Fibroblast of lung (primary cell): ENCODE measurements at places on chromosomes 5 and 9. TPM values are rescaled to one million over a fixed set of nuclear protein-coding genes. Genes with fewer than 3 reads are reported as not detected.

The TRAF1 gene
- 0.58 and 0.93 TPM in 2 replicates for polyA plus RNA-seq

The TRPM3 gene
- polyA plus RNA-seq: 0.05 and 0.09 TPM in 2 replicates

The TUSC1 gene
- polyA plus RNA-seq: 3.7 and 4.9 TPM in 2 replicates

The TAF11L10 gene
- polyA plus RNA-seq: not detected in 2 replicates

The ARHGEF37 gene
- polyA plus RNA-seq: 0.31 and 0.38 TPM in 2 replicates

The SOX30 gene
- polyA plus RNA-seq: 0.02 and 0.05 TPM in 2 replicates

DNA sequence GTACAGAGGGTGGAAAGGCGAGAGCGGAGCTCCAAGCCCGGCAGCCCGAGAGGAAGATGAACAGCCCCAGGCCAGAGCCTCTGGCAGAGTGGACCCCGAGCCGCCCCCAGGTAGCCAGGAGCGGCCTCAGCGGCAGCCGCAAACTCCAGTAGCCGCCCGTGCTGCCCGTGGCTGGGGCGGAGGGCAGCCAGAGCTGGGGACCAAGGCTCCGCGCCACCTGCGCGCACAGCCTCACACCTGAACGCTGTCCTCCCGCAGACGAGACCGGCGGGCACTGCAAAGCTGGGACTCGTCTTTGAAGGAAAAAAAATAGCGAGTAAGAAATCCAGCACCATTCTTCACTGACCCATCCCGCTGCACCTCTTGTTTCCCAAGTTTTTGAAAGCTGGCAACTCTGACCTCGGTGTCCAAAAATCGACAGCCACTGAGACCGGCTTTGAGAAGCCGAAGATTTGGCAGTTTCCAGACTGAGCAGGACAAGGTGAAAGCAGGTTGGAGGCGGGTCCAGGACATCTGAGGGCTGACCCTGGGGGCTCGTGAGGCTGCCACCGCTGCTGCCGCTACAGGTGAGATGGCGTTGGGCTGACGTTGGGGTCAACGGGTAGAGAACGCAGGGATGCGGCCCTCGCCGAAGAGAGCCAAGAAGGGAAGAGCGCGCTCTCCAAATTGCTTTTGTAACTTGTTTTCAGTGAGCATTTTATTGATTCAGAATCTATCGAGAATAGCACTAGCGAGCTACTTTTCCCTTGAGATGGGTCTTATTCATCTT is at the start of gene PTGER4:
TSS of gene PTGER4 (plus strand) at position 3 of the 769 bp plus-strand sequence. CDS start 1,079 bp downstream, outside the sequence.
- H3K27ac ChIP-seq: peak within 1 kb of the TSS; percentile 78
- no peaks in the 10 kb centered on the region for H3K27me3 ChIP-seq
- H3K36me3 ChIP-seq: no peaks in the 10 kb centered on the region
- no peak for DNase-seq
- peak within 1 kb of the TSS; percentile 84 for H3K4me3 ChIP-seq

DNA sequence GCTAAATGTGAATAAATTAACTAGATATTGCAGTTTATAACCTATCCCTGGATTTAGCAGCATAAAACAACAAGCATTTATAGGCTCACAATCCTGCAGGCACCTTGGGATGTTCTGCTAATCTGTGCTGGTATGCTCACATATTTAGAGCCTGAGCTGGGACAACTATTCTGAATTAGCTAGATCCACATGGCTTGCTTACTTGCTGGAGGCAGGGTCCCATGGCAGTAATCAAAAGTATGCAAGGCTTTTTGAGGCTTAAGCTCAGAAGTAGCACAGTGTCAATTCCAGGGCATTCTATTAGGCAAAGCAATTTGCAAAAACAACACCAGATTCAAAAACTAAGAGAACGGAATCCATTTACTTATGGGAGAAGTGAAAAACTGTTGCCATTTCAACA is 745.0 kb upstream of the ACO1 start:
- H3K27me3 ChIP-seq: no peaks in the 10 kb centered on the region
- no peak for DNase-seq
- H3K4me1 ChIP-seq: no peaks in the 10 kb centered on the region
- H3K4me3 ChIP-seq: no peak overlapping the region

DNA sequence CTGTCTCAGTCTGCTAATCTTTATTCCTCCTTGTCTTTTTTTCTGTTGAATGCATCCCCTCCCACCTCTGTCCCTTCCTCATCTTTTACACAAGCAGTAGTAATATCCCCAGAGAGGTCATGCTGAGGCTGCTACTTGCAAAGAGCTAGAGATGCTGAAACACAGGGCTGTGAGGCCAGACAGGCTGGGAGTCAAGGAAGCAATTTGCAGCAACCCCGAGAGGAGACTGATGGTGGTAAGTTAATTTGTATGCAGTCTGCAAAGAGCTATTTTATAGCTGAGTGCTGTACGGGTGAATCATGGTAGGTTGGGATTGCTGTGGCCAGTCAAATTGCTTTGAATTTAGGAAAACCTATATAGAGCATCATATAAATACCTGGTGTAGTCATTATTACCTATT is 90.2 kb upstream of the SLC24A2 start:
- H3K4me3 ChIP-seq: no peak overlapping the region
- H3K27me3 ChIP-seq: no peaks in the 10 kb centered on the region
- H3K4me1 ChIP-seq: no peaks in the 10 kb centered on the region
- no peak overlapping the region for H3K27ac ChIP-seq
- H3K36me3 ChIP-seq: no peaks in the 10 kb centered on the region

DNA sequence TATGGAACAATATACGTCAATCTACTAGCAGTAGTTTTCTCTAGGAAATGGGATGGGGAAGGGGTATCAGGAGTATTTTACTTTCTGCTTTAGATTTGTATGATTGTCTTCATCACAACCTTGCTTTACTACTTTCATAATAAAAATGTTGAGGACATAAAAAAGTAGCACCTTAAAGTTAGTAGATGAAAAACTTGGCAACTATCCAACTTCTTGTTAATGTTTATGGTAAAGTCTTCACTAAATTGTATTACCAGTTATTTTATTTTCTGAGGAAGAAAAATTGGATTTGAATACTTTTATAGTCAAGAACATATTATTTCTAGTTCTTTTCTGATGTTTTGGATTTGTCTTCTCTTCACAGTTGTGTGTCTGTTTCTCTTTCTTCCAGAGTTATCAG is 372.1 kb downstream of the ARRDC3 start:
- H3K36me3 ChIP-seq: no peaks in the 10 kb centered on the region
- H3K4me3 ChIP-seq: no peak overlapping the region
- H3K4me1 ChIP-seq: no peaks in the 10 kb centered on the region

- peak overlapping the region; percentile 59 for H3K4me3 ChIP-seq
- peaks cover 42% of the 10 kb centered on the region for H3K4me1 ChIP-seq
- H3K27me3 ChIP-seq: no peaks in the 10 kb centered on the region
Measured at GRCh38 chr5:180803181-180804128, 849 bp upstream of the MGAT1 start.

DNA sequence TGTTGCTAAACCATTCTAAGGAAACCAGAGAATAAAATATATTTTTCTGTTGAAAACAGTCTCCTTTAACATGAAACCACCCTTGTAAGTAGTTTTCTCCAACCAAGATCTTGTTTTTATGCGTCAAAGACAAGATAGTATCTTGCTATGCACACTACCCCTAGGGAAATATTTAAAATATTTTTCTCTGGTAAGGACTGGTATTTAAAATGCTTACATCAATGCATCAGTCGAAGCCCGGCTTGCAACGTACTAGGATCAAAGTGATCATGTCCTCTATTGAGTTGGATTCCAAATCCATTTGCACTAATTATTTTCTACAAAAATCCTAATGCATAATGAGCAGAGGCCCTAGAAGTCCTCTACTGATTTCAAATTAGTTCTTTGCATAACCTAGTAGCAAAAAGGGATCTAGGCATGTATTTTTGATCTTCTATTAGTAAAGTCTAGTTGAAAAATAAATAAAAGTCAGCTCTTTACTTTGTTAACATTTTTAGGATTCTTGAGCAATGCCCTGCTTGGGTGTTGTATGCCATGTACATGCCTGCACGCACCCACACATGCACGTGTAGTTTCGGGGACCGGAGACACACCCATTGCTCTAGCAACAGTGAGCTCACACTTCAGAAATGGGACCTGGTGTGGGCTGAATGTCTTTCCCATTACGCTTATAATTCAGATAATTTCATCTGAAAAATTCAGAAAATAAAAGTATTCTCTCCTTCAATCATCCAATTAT is 165.0 kb upstream of the GPR151 start:
- H3K4me1 ChIP-seq: no peaks in the 10 kb centered on the region
- no peak overlapping the region for H3K4me3 ChIP-seq
- DNase-seq: peak; percentile 31
- H3K36me3 ChIP-seq: no peaks in the 10 kb centered on the region

- H3K27me3 ChIP-seq: no peaks in the 10 kb centered on the region
- no peaks in the 10 kb centered on the region for H3K36me3 ChIP-seq
- H3K27ac ChIP-seq: no peak overlapping the region
- peak; percentile 97 for DNase-seq
- peak overlapping the region; percentile 29 for H3K4me3 ChIP-seq
- peaks cover 2% of the 10 kb centered on the region for H3K4me1 ChIP-seq
Measured at GRCh38 chr9:76255781-76256455, 138.3 kb downstream of the RFK start.

- H3K27ac ChIP-seq: no peak overlapping the region
- DNase-seq: peak; percentile 6
- H3K4me1 ChIP-seq: no peaks in the 10 kb centered on the region
- no peaks in the 10 kb centered on the region for H3K36me3 ChIP-seq
Measured at GRCh38 chr5:177984584-177985206, 11.3 kb downstream of the PROP1 start.

GRCh38 chr5:145752947-145753346 is 82.2 kb downstream of the PRELID2 start:
- no peaks in the 10 kb centered on the region for H3K27me3 ChIP-seq
- H3K27ac ChIP-seq: no peak overlapping the region
- H3K4me3 ChIP-seq: no peak overlapping the region
- no peaks in the 10 kb centered on the region for H3K4me1 ChIP-seq
- peak; percentile 31 for DNase-seq

DNA sequence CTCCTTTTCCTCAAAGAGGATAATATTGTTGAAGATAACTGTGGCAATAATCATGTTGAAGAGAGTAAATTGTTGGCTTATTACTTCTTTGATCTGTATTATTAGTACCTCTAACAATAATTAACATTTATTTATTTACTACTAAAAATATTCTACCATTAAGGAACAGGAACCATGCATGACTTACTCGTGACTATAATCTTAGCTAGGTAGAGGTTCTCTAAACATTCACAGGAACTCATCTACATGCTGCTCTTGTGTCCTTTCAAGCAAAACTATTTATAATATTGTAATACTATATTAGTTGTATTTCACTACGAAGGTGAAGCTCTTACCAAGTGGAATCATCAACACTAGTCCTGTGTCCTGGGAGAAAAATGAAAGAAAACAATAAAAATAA is 3.1 kb downstream of the SOX30 start:
- DNase-seq: no peak
- no peak overlapping the region for H3K27ac ChIP-seq
- H3K4me1 ChIP-seq: no peaks in the 10 kb centered on the region
- H3K4me3 ChIP-seq: no peak overlapping the region

DNA sequence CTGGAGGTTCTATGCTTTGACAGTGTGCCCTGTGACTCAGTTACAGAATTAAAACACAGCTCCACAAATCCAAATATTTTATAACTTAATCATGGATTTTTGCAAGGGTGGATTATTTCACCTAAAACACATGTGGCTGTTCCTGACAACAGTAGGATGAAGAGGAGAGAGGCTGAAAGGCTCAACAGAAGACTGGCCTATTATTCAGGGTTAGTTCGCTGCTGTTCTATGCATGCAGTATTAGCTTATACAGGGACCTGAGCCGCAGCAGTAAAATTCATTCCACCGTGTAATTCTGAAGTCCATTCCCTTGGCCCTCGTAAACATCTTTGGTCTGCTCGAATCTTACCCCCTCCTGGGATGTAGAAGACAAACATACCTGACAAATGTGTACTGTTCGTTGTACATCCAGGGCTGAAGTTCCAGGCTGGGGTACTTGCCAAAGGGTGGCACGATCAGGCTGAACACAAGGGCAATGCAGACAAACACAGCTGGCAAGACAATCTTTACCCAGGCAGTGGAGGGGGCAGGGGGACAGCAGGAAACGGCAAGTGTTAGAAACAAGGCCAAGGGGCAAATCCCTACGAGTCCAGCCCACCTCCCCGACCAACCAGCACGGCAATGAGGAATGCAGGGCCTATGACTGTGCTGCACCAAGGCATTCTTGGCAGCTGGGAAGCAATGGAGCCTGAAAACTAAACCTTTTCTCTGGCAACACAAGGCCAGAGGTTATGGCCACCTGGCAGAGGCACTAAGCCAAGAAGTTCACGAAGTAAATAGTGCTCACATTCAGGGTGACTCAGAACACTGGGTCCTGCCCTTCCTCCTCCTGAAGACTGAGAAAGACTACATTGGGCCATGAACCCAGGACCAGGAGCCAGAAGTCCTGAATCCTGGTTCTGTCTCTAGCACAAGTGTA is 46.8 kb downstream of the NIPSNAP3B start:
- peaks cover 9% of the 10 kb centered on the region for H3K4me1 ChIP-seq
- peak; percentile 28 for DNase-seq

DNA sequence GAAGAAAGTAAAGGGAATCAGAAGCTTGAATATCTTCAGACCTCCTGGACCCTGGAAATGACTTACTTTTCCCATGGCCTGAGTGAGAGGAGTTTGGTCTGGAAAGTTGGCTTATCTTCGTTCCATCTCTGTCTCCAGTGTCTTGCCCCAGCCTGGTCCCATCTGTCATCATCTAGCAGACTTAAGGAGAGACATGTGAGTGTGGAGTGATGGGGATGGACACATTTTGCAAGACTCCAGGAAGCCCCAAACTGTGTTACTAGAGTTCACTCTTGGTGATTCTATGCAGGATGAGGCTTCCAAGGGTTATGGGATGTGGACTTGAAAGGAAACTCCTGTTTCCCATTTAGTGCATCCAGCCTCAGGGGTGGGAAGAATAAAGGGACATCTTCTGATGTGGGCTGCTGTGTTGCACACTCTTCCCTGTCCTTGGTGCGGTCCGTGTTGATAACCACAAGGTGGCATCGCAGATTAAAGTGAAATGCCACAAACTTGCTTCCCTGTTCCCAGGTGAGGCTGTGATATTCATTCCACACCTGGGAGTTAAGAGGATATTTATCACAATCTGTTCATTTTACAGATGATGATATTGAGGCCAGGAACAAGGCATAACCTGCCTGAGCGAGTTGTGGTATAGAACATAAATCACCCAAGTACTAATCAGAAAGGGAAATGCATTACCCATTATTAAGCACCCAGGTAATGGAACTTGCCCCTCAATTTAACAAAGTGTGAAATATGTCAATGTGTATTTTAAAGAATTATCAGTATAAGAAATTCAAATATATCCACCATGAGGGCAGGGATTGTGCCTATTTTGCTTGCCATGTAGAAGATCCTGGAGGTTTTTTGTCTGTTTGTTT is 269.9 kb upstream of the PAPPA start:
- no peak overlapping the region for H3K27ac ChIP-seq
- DNase-seq: peak; percentile 77
- peaks cover 2% of the 10 kb centered on the region for H3K4me1 ChIP-seq
- no peak overlapping the region for H3K4me3 ChIP-seq

GRCh38 chr5:78095125-78095524 is 199.4 kb downstream of the AP3B1 start:
- no peaks in the 10 kb centered on the region for H3K4me1 ChIP-seq
- no peaks in the 10 kb centered on the region for H3K27me3 ChIP-seq
- no peaks in the 10 kb centered on the region for H3K36me3 ChIP-seq
- H3K4me3 ChIP-seq: no peak overlapping the region

DNA sequence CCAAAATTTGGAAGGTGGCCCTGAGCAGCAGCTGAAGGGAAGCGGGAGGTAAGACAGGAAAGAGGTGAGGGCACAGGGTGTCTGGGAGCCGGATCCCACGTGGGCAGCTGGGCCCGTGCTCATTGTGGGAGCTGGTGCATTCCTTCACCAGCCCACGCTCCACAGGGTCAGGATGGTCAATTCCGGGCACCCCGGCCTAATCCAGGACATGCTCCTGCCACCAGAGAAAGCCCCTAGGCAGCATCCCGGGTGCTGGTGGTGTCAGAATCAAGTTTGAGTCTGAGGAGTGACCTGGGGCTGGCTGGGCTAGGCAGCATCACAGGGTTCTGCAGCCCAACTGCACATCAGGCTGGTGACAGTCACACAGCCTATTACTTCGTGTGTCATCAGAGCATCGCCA is 7.1 kb upstream of the PDCD6 start:
- peaks cover 22% of the 10 kb centered on the region for H3K4me1 ChIP-seq
- no peaks in the 10 kb centered on the region for H3K27me3 ChIP-seq
- H3K36me3 ChIP-seq: peaks cover 4% of the 10 kb centered on the region
- peak overlapping the region; percentile 88 for H3K27ac ChIP-seq
